ENCODE measurements at places on chromosomes 6 and 20.
A peak's percentile ranks its signal among the peaks of the same experiment; 100 is the strongest.

DNA sequence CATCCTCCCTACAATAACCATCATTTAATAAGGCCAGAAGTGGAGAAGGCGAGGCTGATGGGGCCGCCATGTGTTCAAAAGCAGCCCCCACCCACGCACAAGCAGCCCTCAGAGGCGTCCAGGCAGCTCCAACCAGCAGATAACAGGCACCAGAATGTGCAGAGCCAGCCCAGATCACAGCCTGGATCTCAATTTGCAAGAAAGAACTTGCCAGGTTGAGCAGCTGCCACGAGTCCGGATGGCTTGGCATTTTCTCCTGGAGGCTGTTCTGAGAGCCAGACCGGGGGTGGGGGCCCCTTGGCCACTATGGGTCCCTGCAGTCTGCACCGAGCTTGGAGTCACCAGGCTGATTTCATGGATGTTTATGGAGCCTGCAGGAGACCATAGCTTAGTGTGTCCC lies 338.1 kb downstream of the PREX1 start:
- peak; percentile 73 for DNase-seq

DNA sequence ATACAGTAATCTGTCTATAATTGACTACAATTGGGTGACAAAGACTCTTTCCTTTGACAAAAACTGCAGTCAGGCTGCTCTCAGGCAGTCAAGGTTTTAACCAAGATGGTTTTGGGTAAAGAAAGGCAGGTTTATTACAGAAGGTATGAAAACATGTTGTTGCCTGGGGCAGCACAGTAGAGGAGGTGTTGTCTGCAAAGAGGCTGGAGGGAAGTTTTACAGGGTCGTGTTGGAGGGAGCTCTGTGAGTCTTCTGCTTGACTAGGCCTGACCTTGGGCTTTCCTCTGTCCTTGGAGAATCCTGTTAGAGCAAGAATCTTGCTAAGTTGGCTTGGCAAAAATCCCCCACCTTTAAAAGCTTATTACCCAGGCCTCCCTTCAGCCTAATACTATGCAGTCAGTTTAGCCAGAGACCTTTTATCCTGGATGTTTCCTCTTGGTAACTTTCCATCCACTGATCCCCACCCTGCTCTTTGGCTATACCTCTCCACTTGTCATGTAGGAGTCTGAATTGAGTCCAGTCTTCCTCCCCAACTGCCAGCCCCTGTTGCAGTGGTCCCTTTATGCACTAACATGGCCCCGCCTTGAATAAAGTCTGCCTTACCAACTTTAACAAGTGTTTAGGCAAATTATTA lies 143.0 kb upstream of the SLC22A16 start:
- no peak for DNase-seq

GRCh38 chr20:48471759-48472408 lies 355.9 kb downstream of the PREX1 start:
- no peak for DNase-seq

DNA sequence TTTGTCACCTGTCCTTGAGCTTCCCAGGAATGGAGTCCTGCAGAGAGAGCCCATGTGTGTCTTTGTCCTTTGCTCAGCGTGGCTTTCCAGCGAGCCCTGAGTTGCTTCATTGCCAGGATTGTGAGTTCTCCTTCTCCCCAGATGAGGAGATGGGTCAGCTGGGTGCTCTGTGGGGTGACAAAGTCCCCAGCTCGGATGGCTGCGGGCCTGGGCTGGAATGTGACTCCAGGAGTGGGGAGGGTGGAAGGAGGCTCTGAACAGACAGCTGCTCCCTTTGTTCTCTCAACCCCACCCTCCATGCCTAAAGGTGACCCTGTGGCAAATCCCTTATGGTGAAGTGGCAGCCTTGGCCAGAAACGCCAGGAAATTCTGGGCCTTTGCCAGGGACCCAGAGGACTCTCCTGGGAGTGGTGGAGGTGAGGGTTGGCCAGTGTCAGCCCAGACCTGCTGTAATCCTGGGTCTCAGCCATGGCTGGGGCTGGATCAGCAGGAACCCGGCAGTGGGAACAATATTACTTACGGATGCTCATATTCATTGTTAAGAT lies 44.4 kb upstream of the CST5 start:
- no peak for DNase-seq

DNA sequence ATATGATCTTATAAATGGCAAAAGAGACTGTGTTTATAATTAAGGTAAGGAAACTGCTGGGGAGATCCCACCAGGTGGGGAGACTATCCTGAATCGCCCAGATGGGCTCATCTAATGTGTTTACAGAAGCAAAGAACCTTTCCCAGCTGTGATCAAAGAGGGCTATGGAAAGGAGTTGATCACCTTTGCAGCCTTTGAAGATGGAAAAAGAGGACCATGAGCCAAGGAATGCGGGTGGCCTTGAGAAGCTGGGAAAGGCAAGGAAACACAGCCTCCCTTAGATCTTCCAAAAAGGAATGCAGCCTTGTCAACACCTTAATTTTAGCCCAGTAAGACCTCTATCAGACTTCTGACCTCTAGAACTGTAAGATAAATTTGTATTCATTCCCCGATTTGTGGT lies 66.5 kb upstream of the ADGRG6 start:
- DNase-seq: no peak

GRCh38 chr6:227812-228338 lies 64.4 kb upstream of the DUSP22 start:
- DNase-seq: no peak

GRCh38 chr6:156017838-156018237 lies 562.2 kb upstream of the NOX3 start:
- no peak for DNase-seq
